Skeletal muscle cell (primary cell): ENCODE measurements at places on chromosomes 12 and 14.
A peak's percentile ranks its signal among the peaks of the same experiment; 100 is the strongest.

DNA sequence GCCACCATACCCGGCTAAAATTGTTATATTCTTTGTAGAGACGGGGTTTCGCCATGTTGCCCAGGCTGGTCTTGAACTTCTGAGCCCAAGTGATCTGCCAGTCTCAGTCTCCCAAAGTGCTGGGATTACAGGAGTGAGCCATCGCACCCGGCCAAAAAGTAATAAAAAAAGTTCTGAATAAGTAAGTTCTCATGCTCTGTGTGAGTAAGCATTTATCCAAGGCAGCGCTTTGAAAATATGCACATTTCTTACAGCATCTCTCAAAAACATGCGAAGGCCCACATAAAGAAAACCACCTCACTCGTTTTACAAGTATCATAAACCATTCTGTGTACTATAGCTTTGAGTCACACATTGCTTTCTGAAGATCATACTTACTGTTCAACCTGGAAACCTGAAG lies 8.6 kb downstream of the GIT2 start:
- DNase-seq = no peak

GRCh38 chr14:35419429-35419841 lies 14.9 kb upstream of the NFKBIA start:
- no peak for DNase-seq

DNA sequence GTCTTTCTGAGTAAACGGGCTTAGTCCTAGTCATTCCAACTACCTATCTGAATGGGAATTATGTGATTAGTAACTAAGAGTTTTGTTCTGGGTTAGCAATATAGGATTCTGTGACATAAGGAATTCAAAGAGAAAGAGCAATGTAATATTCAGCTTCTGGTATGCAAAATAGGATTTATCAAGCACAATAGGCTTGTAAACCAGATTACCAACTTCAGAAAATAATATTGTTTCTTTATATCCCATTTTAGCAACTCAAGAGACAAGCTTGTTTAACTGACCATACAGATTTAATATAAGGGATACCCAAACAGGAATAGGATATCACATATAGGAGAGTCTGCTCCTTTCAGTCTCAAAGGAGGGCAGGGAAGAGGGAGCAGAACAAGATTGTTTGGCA lies 240.9 kb downstream of the CEP128 start:
- DNase-seq = no peak

DNA sequence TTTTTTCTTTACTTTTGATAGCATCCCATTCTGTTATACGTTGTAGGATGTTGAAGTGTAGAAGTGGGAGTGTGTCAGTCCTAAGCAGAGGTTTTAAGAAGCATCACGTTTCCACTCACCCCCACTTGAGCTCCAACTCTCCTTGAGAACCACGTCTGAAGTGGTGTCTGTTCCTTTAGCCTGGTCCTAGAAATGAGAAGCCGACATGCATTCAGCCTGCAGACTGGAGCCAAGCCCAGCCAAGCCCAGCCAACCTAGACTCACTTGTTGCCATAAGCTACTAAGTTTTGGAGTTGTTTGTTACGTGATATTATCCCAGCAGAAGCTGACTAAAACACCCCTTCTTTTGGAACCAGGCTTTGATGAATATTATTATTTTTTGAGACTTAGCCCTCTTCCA lies 4.4 kb upstream of the ELK3 start:
- DNase-seq = no peak

DNA sequence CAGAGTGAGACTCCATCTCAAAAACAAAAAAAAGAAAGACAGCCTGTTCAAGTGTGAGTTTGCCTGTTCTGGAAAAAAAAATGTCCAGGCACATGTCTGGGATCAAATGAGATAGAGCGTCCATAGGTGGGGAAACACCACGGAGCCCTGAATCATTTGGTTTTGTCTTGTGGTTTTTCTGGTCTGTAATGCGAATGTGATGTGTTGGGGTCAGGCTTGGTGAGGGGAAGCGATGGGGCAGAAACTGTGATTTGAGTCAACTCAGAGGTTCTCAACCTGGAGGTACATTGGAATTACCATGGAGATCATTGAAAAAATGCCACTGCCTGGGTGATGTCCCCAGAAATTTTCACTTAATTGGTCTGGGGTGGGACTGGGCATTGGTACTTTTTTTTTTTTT lies 183.9 kb upstream of the PWP1 start:
- no peak for DNase-seq

- DNase-seq = no peak
Measured at GRCh38 chr12:76860256-76860655, 18.6 kb downstream of the CSRP2 start.

DNA sequence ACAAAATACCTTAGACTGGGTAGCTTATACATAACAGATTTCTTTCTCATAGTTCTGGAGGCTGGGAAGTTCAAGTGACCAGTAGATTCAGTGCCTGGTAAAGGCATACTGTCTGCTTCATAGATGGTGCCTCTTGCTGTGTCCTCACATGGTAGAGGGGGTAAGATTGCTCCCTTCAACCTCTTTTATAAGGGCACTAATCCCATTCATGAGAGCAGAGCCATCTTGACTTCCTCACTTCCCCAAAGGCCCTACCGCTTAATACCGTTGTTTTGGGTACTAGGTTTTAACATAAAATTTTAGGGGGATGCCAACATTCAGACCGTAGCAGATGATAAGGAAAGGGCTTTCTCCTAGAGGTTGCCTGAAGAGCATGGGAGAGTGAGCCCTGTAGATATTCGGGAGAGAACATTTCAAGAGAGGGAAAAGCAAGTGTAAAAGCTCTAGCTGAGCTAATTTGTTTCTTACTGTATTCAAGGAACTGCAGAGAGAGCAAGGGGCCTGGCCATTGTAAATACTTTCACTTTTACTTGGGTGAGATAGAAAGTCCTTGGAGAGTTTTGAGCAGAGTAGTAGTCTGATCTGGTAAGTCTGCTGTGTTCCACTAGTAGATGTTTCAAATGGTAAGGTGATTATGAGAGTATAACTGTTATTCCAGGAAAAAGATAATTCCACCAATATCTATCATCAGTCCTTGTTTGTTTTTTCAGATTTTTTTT lies 27.3 kb downstream of the FRS2 start:
- no peak for DNase-seq

- no peak for DNase-seq
Measured at GRCh38 chr12:93668919-93669418, 8.2 kb upstream of the CRADD start.

DNA sequence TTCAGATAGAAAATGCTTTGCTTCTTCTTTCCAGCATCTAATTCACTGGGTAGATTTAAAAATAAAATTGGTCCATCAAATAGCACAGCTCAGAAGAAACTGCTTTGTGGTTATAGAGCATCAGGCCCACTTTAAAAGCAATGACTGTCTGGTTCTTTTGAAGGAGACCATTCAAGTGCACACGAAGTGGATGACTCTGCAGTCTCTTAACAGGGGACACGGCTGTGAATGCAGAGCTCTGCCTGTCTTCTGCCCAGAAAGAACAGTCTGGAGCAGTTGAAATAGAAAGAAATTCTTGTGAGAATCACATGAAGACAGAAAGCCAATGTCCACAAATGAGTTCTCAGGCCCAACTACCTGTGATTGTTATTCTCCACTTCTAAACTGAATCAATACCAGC lies 138.7 kb upstream of the PLEKHA5 start:
- no peak for DNase-seq

- DNase-seq = no peak
Measured at GRCh38 chr12:25957793-25958427, 572 bp upstream of the RASSF8 start.

GRCh38 chr14:101221549-101222160 lies 318.1 kb upstream of the RTL1 start:
- DNase-seq = no peak

- peak; percentile 48 for DNase-seq
Measured at GRCh38 chr12:25806271-25806670, 152.2 kb upstream of the RASSF8 start.

GRCh38 chr14:91281346-91281745 lies 36.8 kb upstream of the GPR68 start:
- no peak for DNase-seq

GRCh38 chr12:77842430-77842829 lies 11.7 kb downstream of the NAV3 start:
- peak; percentile 43 for DNase-seq

DNA sequence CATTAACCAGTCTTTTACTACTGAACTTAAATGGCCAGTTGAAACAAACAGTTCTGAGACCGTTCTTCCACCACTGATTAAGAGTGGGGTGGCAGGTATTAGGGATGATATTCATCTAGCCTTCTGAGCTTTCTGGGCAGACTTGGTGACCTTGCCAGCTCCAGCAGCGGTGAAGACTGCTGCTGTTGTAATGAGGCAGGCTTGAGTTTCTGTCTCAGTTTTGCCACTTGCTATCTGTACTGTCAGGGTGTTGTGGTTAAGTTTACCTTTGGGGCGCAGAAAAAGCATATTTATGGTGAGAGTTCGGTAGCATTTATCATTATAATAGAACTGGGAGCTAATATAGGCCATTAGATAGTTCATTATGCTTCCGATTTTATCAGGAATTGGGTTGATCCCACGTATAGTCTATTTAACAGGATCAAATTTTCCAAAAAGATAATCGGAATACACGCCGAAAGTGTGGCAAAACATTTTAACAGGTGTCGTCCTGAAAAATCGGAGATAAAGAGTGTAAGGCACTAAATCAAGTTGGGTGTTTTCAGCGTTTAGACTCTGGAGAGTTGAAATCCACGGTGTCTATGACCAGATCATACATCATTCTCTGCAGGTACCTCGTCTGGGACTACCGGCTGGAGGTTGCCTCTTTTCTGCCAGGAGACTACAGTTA lies 688 bp upstream of the NECAP1 start:
- DNase-seq = no peak

DNA sequence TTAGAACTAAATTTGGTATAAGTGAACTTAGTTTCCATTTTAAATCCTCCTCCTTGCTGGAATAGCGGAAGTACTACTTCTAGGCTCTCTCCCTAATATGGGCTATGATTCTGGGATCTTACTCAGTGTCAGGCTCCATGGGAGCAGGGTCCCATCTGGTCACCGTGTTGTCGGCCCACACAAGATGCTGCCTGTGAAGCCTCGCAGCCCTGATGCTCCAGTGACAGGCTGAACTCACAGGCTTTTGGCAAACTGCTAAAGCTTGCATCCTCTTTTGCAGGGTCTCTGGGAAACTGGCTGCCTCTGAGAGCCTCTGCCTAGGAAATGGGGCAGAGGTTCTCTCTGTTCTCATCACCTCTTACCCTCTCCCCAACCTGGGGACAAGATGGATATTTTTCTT lies 88.4 kb downstream of the RPAP3 start:
- no peak for DNase-seq

DNA sequence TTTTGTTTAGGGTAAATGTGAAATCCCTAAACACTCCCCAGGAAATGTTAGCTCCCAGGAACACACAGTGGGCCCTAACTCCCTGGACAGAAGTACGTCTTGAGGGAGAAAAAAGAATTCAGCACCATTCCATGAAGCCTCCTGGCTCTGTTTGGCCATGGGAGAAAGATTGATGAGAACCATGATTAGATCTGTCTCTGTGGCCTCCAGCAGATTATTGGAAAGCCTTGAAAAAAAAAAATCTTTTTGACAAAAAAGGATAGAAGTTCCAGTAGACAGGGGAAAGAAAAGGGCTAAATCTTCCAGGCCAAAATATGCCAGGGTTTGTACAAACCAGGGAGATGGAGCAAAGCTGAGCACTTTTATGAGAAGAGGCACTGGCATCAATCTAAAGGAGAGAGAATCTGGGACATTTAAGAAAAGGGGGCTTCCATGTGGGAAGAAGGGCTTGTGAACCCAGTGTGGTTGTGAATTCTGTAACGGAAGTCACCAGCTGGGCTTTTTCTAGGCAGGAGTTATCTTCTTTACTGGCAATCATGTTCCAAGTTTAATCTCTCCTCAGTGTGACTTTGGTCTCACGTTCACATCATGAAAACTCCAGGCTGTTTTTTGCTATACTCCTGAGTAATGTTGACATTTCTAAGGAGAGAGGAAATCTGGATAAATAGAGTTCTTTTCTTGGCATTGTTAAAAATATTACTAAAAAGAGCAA lies 426.7 kb downstream of the RAD51B start:
- DNase-seq = no peak

DNA sequence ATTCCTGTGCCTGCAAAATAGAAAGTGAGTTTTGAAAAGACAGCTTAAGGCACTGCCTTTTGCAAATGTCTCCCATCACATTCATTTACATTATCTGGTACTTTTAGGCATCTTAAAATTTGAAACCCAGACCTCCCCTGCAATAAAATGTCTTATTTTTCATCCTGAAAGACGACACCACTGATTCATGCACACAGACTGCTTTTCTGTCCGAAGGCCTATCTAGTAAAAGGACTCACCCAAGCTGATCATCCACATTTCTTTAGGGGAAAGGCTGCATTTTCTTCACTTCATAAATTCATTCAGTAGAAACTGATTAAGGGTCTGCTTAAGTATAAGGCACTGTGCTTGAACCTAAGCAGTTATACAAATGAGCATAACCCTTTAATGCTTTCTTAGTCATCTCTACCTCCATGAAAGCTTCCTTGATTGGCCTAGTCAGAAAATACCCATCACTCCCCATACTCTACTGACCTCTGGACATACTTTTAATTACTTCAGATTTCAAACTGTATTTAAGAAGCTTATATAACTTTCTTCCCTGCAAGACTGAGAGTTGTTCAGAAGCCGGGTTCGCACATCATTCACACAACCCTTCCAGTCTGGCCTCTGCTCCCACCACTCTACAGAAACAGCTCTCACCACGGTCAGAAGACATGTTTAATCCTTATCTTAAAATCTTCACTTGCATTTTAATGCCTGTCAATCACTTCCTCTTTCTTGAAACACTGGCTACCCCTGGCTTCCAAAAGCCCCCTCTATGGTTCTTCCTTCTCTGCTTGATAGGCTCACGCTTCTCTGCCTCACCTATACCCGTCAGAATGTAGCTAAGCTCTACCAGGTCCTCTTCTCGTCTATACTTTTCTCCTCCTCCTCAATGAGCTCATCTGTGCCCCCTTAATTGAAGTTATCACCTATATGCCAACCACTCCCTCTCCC lies 288.6 kb downstream of the MED13L start:
- no peak for DNase-seq

DNA sequence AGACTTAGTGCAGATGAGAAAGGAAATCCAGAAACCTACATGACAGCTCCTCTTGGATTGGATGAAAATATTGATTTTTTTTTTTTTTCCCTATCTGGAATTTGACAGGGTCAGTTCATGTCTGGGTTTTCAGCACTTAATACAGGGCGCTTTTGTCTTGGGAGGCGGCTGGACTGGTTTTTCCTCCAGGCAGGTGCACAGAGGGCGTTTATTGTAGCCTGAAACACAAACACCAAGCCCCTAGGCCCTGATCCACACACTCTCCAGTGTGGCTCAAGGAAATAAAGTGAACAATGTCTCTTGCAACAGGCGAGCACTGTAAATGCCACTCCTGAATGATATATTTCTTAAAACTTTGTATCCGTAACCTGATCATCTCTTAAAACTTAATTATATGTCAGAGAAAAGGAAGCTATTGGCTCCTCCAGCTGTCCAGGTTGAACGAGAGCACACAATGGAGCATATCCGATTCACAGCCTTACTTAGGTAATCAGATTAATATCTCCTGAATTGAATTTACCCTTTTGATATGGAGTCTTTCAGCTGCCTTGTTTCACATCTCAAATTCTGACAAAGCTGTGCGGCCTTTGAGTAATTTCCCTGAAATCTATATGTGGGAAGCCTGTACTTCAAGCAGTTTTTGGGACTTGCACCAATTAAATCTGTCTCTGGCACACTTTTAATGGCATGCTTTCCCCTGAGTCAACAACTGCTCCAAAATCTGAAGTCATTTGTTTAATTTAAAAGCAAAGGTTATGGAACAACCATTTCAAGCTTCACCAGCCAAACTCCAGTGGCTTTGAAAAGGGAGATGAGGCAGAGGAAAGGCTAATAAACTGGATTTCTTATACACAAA lies 485.7 kb downstream of the ZFP36L1 start:
- DNase-seq = no peak
